ENCODE measurements at places on chromosomes 2 and 18.

GRCh38 chr2:79000008-79000576, 25.4 kb upstream of the REG3G start:
- no peak for DNase-seq

DNA sequence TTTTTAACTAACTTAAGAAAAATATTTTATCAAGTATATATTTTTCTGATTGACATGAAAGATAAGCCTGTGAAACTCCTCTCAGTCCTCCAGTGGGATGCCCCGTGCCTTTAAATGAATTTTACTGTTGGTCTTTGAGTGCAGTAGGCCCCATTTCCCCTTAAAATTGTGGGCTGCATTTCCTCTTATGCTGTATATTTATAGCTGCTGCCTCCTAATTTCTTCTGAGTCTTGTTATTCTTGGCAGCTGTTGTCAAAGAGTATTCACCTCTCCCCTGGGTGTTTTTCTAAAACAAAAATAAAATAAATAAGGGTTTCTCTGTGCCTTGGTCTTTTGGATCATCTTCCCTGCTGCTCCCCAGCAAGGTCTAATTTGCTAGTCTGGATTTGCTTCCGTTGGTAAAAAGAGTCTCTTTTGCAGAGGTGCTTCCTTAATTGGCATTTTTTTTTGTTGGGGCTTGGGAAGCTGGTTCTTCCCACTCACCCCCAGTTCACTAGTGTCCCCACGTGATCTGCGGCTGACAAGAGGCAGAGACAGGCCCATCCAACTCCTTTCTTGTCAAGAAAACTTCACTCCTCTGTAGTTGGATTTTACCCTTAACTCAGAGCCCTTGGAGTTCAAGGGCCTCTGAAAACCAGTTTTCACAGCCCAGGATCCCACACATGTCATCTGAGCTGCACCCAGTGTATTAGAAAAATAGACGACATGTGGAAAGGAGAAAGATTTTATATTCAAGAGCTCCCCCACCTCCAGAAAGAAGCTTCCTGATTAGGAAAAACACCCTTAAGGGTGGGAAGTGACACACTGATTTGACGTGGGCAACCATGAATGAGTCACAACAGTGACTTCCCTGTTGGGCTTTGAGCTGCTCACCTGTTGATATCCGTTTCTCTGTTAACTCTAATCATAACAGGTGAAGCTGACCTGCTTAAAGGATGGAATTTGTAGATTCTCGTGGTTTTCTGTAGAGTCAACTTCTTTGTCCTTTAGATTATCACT, 431.5 kb downstream of the DCDC2C start:
- no peak for DNase-seq

GRCh38 chr2:72143441-72144273, 4.0 kb downstream of the CYP26B1 start:
- no peak for DNase-seq

GRCh38 chr2:215324811-215325210, 13.0 kb downstream of the ATIC start:
- no peak for DNase-seq

GRCh38 chr2:880201-880970, 70.3 kb upstream of the SNTG2 start:
- DNase-seq, result no peak

GRCh38 chr2:10048501-10049171, 5.3 kb downstream of the KLF11 start:
- DNase-seq, result no peak

DNA sequence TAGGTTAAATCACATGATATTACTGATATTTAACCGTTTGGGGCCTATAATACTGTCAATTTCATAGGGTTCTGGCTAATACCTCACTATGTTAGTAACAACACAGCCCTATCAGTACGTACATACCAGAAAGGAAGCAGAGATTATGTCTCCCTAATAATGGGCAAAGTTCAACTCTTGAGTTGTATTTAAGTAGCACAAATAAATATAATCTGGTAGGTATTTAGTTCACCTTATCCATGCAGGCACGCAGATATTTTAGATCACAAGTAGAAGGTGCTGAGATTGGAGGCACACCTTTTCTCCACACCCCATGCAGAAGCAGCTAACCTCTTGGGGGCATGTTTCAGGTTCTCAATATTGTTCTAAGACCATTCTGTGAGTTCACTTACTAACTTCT, 118.9 kb downstream of the IRS1 start:
- no peak for DNase-seq

- no peak for DNase-seq
These were observed 71.4 kb downstream of the KCNF1 start for GRCh38 chr2:10982931-10983701.

DNA sequence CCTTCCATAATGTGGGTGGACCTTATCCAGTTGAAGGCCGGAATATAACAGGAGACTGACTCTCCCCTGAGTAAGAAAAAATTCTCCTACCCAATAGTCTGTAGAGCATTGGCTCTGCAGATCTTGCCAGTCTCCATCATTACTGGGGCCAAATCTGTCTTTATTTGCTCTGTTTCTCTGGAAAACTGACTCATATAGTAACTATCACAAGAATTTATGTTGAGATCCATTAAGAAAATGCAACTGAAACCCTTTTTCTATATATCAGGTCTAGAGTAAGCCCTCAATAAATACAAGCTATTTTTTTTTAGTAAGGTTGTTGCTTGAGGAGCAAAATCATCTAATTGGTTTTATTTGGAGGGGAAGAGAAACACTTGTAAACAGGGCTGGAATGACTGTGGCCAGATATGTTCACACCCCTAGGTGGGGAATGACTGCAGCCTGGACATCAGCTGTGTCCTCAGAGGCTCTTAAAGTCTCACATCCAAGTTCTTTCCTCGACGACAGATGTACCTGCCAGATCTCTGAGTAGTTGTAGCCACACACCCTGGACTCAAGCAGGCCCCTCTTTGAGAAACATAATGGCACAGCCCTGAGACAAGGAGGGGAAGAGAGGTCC, 339.7 kb downstream of the TNS1 start:
- no peak for DNase-seq

DNA sequence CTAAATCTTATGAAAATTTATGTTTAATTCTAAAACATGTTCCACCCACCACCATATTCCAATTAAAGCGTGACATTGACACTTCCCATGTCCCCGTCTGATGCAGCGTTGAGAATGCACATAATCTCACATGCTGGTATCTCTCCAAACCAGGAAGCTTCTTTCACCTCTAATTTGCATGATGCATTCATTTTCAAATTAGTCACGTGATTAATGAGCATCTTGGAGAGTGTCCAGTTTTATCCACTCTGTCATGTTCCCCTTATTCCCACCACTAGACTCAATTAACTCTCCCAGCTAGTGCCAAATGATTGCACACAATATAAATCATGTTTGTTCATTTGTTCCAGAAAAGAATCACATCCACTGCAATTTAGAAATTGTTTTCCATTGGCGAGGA, 105.8 kb downstream of the RIT2 start:
- DNase-seq, result no peak

DNA sequence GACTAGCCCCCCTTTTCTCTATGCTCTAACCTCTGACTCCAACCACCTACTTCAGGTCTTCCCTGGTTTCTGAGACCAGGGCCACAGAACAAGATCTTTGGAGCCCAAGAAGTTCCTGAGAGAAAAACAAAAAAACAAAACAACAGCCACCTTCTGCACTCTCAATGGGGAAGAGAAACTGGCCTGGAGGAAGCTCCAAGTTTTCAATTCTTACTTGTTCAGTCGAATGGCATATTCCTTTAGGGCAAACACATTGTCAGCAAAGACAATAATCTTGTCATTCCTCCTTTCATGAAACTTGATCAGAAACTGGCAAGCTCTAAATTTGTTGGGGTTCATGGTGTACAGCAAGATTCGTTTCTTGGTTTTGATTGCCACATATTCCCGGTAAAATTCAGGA, 15.0 kb downstream of the ERCC3 start:
- DNase-seq, result no peak

DNA sequence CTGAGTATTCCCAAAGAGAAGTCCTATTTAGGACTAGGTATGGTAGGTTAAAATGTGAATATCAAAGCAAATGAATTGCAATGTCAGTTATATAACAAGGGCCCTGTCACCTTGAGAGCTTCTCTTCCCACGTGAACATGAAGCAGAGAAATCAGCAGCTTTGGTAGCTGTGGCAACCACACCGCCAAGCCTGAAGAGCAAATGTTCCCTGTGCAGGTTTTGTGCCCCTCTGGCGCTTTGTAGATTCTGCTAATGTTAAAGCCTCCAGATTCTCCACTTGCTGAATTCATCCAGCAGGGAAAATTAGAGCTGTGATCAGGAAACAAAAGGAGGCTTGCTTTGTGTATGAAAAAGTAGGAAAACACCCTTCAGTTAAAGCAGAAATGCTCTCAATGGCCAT, 322.6 kb downstream of the RBM43 start:
- DNase-seq, result no peak

DNA sequence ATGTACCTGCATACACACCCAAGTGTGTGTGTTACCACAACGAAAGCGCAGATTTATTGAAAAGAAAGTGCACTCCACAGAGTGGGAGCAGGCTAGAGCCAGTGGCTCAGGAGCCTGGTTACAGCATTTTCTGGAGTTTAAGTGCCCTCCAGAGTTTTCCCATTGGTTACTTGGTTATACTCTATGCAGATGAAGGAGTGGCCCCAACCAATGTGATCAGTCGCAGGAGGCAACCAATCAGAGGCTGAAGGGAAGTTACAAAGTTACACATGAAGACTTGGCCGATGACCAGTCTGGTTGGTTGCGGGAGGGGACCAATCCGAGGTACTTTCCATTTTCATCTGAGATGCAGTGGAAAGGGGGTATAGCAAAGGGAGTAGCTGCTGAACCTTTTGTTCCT, 13.5 kb upstream of the PRLH start:
- no peak for DNase-seq

DNA sequence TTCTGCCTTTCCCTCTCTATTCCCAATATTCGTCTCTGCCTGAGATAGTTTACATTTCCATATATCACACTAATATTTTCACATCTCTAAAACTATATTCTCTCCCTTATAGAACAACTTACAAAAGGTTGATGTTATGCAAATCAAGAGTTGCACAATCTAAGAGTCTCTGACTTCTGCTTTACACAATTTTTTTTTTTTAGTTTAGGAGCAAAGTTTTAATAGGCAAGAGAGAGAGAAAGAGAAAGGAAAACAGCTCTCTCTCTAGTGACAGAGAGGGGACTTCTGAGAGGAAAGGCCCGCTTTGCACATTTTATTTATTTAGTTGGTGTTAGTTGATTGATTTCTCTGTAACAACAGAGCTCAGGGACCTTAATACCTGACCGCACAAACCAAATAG, 380.2 kb downstream of the TXNL1 start:
- no peak for DNase-seq

DNA sequence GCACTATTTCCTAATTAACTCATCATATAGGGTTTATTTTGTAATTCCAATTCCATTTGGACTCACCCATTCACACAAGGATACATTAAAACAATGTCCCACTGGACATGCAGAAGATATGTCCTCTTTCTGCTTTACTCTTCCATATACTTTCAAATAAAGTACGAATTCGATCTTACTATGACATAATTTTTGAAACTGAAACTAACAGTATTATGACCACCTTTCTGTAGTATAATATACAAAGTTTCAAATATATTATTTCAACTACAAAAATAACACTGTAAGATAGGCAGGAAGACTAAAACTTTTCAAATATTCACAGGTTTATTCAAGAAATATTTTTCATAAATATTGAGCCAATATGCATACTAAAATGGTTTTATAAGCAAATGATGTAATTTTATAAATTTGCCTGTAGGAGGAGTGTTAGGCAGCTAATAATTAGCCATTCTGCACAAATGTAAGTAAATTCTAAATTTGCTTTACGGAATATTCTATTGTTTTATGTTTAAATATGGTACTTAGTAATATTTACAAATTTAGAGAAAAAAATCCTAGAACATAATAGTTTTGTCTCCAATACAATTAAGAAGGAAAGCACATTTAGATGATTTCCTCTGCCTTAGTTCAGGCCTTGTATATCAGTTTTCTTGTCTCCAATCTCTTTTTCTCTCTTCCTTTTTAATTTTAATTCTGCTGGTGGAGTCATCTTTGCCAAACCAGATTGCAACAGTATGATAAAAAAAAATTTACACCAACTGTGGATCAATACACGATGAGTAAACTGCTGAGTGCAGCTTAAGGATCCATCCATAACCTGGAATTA, 85.9 kb downstream of the CERKL start:
- DNase-seq, result no peak

DNA sequence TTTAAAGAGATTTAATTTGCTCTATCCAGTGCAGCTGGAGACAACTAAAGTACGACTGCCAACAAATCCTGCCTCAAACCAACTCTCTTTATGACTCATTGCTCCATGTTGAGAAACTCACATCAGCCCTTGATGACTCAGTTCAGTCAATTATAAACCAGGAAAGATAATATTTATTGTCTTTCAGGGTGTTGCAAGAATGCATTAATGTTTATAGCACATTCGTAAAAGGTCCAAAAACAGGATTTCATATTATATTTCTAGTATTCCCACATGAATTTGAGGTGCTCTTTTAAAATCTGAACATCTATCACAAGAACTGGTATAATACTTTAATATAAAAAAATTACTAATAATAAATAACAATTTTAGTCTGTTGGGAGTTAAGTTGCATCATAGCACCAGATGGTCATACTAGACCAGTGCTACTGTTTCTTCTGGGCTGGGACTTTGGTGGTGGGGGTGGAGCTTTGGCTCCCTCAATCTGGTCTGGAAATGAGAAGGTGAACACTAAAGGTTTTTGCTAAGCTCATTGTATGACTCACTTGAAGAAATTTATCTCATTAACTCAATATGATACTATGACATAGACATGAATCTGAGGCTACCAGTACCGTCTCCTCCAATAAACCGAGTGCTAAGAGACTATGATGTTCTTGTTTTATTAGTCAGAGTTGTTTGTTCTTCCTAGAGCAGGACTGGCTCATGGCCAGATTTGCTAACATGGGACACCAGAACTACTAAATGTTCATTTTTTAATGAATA, 26.6 kb upstream of the MAP3K20 start:
- no peak for DNase-seq

DNA sequence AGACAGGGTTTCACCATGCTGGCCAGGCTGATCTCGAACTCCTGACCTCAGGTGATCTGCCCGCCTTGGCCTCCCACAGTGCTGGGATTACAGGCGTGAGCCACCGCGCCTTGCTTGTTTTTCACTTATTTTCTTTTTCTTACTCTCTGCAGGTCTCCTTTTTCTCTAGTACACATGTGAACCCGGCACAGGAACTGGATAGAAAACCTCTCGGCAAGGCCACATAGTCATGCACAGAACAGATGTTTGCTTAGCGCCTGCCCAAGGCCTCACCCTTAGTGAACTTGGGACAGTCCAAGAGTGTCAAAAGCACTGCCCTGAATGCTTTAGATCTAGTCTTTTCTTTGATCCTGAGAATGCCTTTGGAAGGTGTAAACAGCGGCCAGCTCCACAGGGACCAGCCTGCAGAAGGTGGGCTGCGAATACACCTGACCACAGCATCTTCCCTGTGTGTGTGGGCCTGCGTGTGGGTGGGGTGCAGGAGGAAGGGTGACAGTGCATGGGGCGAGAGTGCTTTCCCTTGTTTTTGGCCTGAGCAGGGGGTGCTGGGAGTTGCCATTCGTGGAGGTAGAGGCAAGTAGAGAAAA, 27.0 kb downstream of the IMPA2 start:
- no peak for DNase-seq

- no peak for DNase-seq
These were observed 79.1 kb downstream of the TWIST2 start for GRCh38 chr2:238926761-238927611.

GRCh38 chr2:220845766-220846273, 726.3 kb downstream of the EPHA4 start:
- DNase-seq, result no peak

All from effector CD8-positive, alpha-beta T cell (primary cell).